ENCODE measurements at places on chromosomes 12 and 14.
A peak's percentile ranks its signal among the peaks of the same experiment; 100 is the strongest.

GRCh38 chr12:104134882-104135281, 3.1 kb downstream of the NFYB start:
- DNase-seq, result peak; percentile 63

DNA sequence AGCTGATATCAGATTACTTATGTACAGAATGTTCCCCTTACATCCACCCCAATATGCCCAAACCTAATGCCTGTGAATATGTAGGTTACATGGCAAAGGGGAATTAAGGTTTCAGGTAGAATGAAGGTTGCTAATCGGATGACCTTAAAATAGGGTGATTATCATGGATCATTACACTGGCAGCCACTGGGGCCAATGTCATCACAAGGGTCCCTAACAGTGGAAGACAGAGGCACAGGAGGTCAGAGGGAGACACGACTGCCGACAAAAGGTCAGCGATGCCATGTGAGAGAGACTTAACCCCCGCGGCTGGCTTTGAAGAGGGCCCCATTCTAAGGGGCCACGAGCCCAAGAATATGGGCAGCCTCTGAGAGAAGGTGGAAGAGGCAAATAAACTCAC, 106.8 kb upstream of the EVL start:
- DNase-seq, result no peak

GRCh38 chr12:39309516-39309915, 133.4 kb downstream of the KIF21A start:
- DNase-seq, result no peak

DNA sequence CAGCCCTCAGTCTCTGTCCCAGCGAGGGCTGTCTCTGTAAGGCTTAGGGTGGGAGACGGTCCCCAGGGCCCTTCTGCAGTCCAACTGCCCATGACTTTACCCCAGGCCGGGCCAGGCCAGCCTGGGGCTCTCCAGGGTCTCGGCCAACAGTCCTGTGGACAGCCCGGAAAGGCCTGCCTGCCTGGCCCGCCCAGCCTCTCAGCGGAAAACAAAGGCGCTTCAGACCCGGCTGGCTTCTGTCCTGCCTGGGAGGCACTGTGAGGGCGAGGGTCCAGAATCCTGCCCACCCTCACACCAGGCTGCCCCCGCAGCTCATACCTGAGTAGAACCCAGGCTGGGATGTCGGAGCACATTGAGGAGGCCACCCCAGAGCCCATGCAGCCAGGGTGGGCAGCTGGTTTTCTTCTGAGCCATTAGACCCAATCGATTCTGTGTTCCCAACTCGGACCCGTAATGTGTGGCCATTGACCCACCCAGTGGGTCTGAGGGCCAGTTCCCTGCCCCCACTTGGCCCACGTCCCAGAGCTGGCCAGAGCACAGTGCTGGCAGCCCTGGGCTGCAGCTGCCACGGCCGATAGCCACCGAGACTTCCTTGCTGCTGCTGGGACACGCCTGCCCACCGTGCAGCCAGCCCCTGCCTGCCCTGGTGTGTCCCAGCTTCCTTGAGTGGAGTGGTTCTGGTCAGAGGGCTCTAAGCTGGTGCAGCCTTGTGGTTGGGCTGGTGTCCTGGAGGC, 1.6 kb downstream of the CRIP2 start:
- DNase-seq, result no peak

DNA sequence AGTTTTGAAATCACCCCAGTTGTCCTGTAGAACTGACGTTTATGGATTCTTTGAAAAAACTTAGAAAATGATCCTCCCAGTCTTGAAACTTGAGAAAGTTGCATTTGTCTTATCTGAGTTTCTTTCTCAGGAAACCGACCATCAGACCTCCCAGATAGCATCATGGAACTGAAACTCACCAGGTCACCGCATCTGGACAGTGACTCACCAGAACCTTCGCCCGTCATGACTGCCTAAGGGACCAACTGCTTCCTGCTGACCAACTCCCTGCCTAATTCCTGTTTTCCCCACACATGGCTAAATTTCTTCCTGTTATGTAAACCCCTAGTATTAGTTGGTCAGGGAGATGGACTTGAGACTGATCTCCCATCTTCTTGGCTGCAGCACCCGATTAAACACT, 175.7 kb downstream of the RIMBP2 start:
- DNase-seq, result no peak

- peak; percentile 82 for DNase-seq
Observed at GRCh38 chr12:6326316-6327228, 15.3 kb downstream of the TNFRSF1A start.

DNA sequence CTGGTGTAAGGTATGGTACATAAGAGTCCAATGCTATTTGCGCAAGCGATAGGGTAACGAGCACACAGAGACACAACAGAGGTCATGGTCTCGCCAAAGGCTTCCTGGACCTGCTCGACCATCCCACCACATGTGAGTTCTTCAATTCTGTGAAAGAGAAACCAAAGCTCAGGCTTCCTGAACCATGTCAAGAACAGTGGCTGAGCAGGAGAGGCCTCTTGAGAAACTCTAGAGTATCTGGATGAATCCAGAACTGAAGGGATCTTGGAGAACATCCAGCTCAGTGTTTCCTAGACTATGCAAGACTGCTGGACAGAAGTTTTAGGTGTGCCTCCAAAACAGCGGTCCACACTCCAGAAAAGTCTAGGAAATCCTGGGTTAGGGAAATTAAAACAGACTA, 114.5 kb downstream of the TRAFD1 start:
- DNase-seq, result no peak

- no peak for DNase-seq
Observed at GRCh38 chr14:105087308-105087962, 22.2 kb upstream of the GPR132 start.
